ENCODE measurements at places on chromosomes 16 and 17.

DNA sequence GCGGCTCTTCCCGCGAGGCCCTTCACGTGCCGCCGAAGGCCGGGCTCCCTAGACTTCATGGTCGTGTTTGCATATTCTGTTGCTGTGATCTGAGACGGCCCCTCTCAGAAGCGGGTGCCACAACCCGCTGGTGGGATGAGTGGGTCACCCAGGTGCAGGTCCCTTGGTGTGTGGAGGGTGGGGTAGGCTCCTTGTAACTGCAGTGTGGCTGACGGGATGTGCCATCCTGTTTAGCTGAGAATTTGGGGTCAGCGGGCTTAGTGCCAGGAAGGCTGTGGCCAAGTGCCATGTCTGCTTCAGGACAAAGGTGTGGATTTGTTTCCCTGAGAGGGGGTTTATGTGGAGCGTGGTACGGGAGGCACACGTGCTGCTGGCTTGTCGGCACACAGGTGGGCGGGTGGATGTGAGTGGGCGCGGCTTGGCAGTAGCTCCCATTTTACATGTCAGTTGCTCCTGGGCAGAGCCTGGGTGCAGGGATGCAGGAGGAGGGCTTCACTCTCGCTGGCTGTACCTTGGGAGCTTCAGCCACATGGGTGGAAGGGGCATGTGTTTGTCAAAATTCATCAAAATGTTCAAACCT lies 9.2 kb upstream of the WFIKKN1 start:
- DNase-seq, result no peak

DNA sequence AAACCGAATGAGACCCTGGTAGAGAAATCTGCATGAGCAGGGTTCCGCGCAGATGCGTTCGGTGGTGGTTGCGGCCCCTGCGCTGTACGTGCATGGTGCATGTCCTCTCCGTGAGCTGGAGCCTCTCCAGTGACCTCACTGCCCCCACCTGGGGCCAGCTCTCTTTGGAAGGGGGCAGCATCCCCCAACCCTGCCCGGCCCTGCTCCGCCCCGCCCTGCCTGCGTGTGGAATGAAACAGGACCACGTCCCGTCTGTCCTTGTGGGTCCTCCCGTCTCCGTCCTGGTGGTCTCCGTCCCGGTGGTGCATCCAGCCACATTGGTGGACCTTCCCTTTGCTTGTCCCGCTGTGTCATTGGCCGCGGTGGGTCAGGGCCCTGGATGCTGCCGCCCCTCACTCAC lies 84.9 kb downstream of the AMFR start:
- DNase-seq, result no peak

DNA sequence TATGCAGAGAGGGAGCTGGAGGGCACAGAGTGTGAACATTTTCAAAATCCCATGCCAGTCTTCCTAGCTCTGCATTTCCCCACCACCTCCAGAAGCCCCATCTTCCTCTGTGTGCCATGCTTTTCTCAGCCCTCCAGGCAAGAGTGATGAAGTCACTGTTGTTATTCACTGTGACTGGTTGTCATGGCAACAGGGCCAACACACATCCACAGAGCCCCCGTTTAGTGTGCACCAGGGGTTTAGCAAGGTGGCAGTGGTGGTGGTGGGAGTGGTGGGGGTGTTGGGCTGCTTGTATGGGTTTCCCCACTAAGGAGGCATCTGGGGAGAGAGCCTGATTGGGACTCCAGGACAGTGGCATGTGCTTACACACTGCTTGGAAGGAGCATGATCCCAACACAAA lies 309.9 kb upstream of the ASIC2 start:
- DNase-seq, result no peak

- no peak for DNase-seq
Measured at GRCh38 chr17:6994118-6994598, 1.7 kb upstream of the ALOX12 start.

GRCh38 chr16:68368301-68368888 lies 57.6 kb downstream of the PRMT7 start:
- DNase-seq, result no peak

Measured in NCI-H774 (cell line).